Stimulated activated CD4-positive, alpha-beta T cell treated with anti-CD3 and anti-CD28 coated beads, TNF-alpha, amount 100 ng/mL, for 48 hours (primary cell): ENCODE measurements at places on chromosomes 2 and 18.

DNA sequence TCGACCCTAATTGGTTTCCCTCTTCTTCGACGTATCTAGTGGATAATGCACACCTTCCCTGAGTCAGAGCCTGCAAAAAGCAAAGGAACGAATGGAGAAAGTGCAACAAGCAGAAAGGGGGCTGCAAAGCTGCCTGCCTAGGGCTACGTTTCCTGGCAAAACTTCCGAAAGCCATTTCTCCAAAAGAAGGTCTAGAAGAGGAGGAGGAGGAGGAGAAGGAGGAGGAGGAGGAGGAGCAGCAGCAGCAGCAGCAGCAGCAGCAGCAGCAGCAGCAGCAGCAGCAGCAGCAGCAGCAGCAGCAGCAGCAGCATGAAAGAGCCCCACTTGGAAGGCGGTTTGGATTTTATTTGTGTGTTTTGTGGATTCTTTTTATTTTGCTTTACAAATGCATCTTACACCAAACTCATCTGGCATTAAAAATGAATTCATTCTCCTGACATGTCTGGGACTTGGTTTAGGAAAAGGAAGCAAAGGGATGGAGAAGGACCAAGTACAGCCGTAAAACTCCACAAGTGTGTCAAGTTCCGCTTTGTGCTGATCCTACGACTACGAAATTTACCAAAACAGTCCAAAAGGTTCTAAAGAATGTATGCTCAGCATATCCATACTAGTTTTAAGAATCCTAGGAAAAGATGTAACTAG lies 2.0 kb downstream of the TCF4 start:
- DNase-seq, result no peak

GRCh38 chr2:46847185-46847710 lies 68.4 kb downstream of the MCFD2 start:
- DNase-seq, result no peak

DNA sequence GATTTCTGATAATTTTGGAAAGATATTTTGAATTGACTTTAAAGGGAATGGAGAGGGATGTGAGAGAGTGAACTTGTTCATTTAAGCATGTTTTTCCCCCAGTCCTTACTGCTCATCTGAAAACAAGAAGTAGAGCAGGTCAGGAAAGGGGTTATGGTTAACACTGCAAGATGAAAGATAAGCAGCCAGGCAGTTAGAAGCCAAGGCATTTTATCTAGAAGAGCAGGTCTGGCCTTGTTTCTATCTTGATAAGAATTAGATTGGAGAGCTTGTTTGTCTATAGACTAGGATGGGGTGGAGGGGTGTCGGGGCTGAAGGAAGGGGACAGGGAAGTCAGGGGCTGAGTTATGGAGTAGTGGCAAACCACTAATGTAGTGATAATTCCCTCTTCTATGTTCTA lies 171.6 kb downstream of the IKZF2 start:
- DNase-seq, result no peak

DNA sequence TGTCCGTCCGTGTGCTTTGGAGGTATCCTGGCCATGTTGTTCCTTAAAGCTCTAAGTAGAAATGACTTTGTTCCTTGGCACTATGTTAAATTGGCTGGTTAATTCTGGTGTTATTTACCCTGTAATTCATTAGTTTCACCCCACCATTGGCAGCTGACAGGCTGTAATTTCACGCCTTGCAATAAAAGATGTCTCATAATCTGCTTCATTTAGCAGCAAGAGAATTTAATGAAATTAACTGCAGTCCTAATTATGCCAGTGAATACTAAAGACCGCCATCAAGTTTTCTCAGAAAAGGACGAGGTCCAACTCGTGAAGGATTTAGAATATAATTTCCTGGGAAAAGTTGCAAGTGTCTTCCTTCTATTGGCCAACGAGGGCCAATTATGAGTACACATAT lies 319.2 kb downstream of the GBX2 start:
- DNase-seq, result no peak

GRCh38 chr2:189444322-189444721 lies 3.0 kb downstream of the WDR75 start:
- DNase-seq, result no peak

GRCh38 chr2:221649051-221649775 lies 77.1 kb upstream of the EPHA4 start:
- no peak for DNase-seq

GRCh38 chr2:30382995-30383394 lies 64.1 kb upstream of the LCLAT1 start:
- DNase-seq, result no peak

GRCh38 chr2:229375251-229375650 lies 104.2 kb upstream of the PID1 start:
- no peak for DNase-seq

GRCh38 chr18:68854786-68855391 lies 57.0 kb downstream of the CCDC102B start:
- DNase-seq, result no peak

DNA sequence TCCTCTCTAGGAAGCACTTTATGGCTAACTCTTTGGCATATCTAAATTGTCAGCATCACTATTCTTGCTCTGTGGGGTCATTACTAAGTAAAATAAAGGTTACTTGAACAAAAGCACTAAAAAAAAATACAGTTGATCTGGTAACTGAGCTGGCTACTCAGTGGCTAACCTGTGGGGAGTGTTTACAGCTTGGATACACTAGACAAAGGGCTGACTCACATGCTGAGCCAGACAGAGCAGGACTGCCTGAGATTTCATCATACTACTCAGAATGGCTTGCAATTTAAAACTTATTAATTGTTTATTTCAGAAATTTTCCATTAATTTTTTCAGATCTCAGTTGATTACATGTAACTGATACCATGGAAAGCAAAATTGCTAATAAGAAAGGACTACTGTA lies 1690.4 kb upstream of the SLC39A10 start:
- no peak for DNase-seq

DNA sequence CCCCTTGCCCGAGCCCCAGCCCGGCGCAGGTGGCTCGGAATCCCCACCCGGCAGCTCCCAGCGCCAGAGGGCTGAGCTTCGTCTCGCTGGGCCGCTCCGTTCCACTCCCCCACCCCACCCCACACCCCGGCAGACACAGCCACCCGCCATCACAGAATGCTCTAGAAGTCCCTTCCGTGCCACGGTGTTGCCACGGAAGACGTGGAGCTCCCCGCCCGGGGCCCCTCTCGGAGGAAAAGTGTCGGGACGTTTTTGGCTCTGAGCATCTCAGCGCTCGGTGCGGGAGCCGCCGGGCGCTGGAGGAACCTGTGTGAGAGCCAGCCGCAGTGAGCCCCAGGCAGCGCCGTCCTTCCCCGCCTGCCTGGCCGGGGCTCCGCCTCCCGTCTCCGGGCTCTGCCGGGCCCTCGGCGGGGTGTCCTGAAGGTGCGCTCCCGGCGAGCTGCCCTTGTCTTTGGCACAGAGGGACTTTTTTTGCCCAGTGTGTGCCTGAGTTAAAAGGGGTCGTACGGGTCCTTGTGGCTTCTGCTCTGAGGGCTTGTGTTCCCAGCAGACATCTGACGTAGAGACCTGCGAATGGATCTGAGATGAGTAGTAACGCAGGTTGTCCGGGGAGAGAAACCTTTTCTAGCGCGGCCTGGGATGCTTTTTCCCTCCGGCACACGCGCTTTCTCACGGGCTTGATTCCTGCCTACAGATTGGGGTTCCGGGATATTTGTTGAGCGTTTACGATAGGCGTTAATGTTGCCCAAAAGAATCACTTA lies 1.8 kb downstream of the ZCCHC2 start:
- peak; percentile 32 for DNase-seq

GRCh38 chr2:169366066-169366465 lies 3.7 kb upstream of the LRP2 start:
- no peak for DNase-seq

- no peak for DNase-seq
Observed at GRCh38 chr2:1736997-1737480, 7.3 kb downstream of the PXDN start.

GRCh38 chr2:8309131-8309530 lies 372.7 kb upstream of the ID2 start:
- DNase-seq, result no peak

DNA sequence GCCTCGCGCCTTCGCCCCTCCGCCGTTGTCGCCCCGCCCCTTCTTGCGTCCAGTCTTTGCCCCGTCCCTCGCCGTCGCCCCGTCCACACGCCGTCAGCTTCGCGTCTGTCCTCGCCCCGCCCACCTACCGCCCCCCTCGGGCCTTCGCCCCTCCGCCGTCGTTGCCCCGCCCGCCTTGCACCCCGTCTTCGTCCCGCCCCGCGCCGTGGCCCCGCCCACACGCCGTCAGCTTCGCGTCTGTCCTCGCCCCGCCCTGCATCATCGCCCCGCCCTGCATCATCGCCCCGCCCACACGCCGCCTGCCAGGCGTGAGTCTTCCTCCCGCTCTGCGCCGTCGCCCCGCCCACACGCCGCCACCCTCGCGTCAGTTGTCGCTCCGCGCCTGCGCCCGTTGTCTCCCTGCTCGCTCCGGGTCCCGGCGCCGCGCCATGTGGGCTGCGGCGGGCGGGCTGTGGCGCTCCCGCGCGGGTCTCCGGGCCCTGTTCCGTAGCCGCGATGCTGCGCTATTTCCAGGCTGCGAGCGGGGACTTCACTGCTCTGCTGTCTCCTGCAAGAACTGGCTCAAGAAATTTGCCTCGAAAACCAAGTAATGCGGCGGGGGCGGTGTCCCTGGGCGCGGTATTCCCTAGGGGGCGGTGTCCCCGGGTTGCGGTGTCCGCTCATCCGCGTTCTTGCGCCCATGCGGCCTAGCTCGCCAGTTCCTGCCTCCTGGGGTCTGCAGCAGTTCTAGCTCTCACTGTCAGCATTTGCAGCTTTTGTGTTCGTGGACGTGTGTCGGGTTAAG lies at the start of gene RBFA:
Gene RBFA (plus strand): TSS at position 367 of the 784 bp plus-strand sequence. CDS start 62 bp downstream, at position 429.
- peak; percentile 100 for DNase-seq

DNA sequence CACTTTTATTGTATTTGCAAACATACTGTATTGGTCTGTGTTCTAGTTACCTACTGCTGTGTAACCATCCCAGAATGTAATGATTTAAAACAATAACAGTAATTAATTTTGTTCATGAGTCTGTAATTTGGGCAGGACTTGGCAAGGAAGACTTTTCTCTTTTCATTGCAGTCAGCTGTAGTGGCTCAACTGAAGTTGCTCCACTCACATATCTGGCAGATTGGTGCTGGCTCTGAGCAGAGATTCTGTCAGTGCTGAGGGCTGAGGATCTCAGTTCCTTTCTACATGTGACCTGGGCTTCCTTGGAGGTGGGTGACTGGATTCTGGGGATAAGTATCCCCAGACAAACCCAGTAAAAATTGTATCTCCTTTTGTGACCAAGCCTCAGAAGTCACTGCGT lies 26.6 kb downstream of the PTPN4 start:
- DNase-seq, result no peak

DNA sequence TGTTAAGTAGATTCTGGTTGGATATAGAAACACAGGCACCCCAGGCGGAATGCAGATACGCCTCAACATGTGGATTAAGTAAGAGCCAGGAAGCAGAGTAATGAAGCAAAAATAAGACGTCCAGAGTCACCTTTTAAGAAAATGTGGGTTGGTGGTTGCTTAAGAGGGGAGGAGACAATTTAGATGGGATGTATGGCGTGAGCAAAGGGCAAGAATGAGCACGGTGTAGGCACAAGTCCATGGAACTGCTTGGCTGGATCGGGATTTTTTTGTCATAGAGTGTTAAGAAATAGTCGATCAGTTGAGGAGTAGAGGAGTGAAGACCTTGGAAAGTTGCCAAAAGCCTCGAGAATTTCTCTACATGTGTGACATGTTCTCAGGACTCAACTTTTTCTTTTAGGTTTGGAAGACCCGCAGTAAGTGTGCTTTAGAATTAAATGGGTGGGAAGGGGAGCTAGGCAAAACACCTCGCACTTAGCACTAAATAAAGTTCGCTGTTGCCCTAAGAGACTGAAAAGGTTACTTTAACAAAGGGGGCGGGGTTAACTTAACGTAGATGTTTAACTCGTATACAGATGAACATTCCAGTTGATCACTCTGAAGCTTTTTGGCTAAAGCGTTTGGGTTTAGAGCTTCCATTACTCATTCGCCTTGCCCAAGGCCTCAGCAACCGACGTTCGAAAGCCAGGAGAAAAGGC lies 716 bp upstream of the SLC39A10 start:
- DNase-seq, result no peak

GRCh38 chr2:96396095-96396494 lies 60.5 kb downstream of the NCAPH start:
- DNase-seq, result no peak

- no peak for DNase-seq
Observed at GRCh38 chr2:94875820-94876522, 4.7 kb downstream of the TEKT4 start.

DNA sequence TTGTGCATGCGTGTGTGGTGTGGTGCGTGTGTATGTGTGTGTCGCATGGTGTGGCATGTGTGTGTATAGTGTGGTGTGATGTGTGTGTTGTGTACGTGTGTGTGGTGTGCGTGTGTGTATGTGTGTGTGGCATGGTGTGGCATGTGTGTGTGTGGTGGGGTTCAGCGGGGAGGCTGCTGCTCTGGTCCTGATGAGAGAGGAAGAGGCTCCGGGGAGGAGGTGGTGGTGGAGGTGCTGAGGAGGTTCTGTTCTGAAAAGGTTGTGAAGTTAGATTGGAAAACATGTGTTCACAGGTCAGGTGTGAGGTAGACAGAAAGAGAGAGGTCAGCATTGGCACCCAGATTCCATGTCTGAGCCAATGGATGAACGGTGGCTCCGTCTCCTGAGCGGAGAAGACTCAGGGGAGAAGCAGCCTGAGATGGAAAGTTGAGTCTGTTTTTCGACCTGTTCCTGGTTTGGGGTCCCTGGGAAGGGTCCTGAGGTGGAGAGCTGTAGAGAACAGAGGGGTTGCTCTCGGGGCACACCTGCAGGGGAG lies 67.2 kb upstream of the HDAC4 start:
- no peak for DNase-seq

- no peak for DNase-seq
Observed at GRCh38 chr2:98913916-98914712, 21.9 kb downstream of the CRACDL start.

- no peak for DNase-seq
Observed at GRCh38 chr2:70658476-70658875, 104.8 kb upstream of the TGFA start.

DNA sequence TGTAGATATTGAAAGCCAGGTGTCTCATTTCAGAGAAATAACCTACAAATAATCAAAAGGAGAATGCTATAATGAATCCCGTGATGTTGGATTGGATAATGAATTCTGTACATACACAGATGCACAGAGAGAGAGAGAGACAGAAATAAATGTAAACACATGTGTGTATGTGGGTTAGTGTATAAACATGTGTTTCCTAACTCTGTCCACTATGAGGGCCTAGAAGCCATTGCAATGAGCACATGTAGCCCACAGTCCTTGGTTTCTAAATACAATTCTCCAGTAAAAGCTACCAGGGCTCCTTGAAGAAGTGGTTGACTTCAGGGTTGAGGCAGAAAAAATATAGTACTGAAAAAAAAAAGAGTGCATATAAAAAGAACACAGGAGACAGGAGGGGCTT lies 109.5 kb downstream of the INHBB start:
- DNase-seq, result no peak

- DNase-seq, result no peak
Observed at GRCh38 chr18:64219517-64219916, 70.6 kb upstream of the LINC00305 start.

- DNase-seq, result no peak
Observed at GRCh38 chr2:115389024-115389423, 946.6 kb downstream of the DPP10 start.

- DNase-seq, result peak; percentile 40
Observed at GRCh38 chr2:241154915-241155314, 4.6 kb downstream of the PPP1R7 start.
